ENCODE measurements at places on chromosomes 5 and 9.

DNA sequence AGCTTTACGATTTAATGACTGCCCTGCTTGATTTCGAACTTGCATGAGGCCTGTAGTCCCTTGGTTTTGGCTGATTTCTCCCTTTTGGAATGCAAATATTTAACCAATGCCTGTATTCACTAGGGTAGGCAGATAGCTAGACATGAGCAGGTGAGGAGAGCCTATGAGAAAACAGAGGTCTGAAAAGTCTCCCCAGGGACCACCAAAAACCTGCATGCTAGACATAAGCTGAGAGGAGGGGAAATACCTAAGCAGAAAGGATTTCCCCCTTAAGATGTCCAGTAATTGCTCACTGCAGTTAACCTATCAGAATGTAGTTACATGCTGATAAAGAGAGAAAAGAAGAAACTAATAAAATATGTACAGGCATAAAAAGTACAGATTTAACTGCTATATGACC is 667.4 kb upstream of the SEMA6A start:
- DNase-seq, result no peak

- DNase-seq, result no peak
Measured at GRCh38 chr9:126616521-126616976, 2.8 kb downstream of the LMX1B start.

DNA sequence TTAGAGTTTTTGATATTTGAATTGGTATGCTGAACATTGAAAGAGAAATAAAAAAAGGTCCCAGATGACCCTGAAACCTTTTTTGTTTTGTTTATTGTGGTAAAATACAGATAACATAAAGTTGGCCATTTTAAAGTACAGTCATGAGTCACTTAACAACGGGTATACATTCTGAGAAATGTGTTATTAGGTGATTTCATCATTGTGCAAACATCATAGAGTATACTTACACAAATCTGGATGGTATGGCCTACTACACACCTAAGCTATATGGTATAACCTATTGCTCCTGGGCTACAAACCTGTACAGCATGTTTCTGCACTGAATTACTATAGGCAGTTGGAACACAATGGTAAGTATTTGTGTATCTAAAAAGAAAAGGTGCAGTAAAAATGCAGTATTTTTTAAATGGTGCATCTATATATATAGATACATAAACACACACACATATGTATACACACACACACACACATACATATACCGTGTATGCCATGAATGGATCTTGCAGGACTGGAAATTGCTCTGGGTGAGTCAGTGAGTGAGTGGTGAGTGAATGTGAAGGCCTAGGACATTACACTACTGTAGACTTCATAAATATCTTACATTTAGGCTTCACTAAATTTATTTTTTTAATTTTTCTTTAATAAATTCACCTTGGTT is 31.0 kb downstream of the TTC1 start:
- DNase-seq, result no peak

GRCh38 chr9:87498811-87499360 is 1.2 kb downstream of the DAPK1 start:
- DNase-seq, result no peak

Measured in epithelial cell of proximal tubule (primary cell).